DMS79 treated with DMSO at 0.1 percent for 48 hours (cell line): ENCODE measurements at places on chromosomes 4 and X.

- no peak for DNase-seq
These were observed 177.3 kb downstream of the BANK1 start for GRCh38 chr4:101967697-101968346.

DNA sequence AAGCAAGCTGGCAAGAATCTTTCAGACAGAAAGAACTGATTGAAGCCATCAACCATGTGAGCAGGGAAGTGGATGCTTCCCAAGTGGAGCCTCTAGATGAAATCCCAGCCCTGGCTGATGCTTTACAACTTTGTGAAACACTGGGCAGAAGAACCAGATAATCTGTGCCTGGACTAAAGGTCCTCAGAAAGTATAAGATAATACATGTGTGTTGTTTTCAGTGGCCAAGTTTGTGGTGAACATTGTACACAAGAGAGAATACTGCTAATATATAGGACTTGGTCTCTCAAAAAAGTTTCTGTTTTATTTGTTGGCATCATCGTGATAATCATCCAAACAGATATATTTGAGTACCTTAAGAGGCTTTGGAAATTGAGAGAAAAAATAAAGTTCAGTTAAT, 1367.8 kb upstream of the IGFBP7 start:
- DNase-seq: no peak

DNA sequence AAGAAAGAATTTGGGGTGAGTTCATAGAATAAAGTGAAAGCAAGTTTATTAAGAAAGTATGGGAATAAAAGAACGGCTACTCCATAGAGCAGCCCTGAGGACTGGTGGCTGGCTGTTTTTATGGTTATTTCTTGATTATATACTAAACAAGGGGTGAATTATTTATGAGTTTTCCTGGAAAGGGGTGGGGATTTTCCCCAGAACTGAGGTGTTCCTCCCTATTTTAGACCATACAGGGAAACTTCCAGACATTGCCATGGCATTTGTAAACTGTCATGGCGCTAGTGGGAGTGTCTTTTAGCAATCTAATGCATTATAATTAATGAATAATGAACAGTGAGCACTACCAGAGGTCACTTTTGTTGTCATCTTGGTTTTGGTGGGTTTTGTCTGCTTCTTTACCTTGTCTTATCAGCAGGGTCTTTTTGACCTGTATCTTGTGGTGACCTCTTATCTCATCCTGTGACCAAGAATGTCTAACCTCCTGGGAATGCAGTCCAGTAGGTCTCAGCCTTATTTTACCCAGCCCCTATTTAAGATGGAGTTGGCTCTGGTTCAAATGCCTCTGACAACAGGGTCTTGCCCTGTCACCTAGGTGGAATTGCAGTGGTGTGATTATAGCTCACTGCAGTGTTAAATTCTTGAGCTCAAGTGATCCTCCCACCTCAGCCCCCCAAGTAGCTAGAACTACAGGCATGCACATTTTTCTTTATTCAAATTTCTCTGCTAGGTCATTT, 27.1 kb downstream of the RAPGEF2 start:
- DNase-seq: no peak

- DNase-seq: peak; percentile 4
These were observed 1.8 kb downstream of the ZFYVE28 start for GRCh38 chr4:2416564-2417225.

- DNase-seq: no peak
These were observed 153.2 kb downstream of the SHROOM3 start for GRCh38 chr4:76588274-76588673.
